ENCODE measurements at places on chromosomes 2 and 18.

- no peak for DNase-seq
Observed at GRCh38 chr2:94958245-94958644, 67.3 kb upstream of the MAL start.

- DNase-seq = no peak
Observed at GRCh38 chr2:252001-252602, 11.7 kb downstream of the SH3YL1 start.

- DNase-seq = no peak
Observed at GRCh38 chr2:67792191-67792590, 270.6 kb downstream of the C1D start.

DNA sequence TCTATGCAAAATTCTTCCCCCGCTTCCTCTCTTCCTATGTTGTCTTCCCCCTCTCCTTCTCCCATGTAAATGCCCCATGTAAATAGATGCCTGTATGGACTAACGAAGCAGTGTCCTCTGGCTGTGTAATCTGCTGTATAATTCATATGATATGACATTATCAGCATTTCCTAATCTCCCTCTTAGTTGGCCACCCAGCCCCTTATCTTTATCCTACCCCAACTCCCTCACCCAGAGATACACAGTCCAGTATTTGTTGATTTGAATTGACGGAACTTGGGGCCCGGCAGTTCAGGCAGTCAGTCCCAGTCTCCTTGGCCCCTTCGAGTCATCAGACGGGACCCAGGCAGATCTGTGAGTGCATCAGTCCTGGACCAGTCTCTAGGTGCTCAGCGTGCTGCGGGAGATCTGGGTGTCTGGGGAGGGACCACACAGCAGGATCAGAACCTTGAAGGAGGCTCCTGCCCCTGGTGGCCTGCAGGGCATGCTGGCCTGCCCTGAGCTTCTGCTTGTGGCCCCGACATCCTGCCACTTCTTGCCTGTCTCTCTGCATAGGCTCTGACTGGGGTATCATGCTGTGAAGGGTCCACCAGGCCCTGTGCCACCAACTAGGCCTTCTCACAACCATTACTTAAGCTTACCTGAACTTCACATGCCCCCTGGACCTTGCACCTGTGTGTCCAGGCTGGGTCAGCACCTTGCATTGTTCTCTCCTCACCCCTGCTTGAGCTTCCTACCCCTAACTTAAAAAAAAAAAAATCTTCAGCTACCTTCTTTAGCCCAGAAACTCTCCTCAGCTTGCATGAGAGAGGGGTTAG lies 88.1 kb upstream of the ATL2 start:
- no peak for DNase-seq

GRCh38 chr18:23733895-23734294 lies 44.6 kb downstream of the LAMA3 start:
- DNase-seq = no peak

- no peak for DNase-seq
Observed at GRCh38 chr2:28901841-28902240, 7.4 kb downstream of the WDR43 start.

DNA sequence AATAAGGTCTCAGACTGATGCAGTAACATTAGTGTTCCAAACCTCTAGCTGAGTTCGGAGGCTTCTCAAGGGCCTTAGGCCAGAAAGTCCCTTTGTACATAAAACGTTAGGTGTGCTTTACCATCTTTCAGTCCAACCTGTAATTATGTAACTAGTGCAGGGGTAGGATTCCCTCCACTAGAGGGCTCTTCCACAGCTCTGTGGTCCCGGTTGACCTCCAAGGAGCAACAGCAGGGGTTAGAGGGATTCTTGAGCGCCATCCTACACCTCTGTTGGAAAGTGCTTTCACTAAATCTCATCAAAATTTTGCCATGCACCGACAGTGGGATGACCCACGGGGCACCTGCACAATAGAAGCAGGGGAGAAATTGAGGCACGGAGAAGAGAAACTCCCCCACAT lies 155.8 kb upstream of the LRP1B start:
- DNase-seq = no peak

DNA sequence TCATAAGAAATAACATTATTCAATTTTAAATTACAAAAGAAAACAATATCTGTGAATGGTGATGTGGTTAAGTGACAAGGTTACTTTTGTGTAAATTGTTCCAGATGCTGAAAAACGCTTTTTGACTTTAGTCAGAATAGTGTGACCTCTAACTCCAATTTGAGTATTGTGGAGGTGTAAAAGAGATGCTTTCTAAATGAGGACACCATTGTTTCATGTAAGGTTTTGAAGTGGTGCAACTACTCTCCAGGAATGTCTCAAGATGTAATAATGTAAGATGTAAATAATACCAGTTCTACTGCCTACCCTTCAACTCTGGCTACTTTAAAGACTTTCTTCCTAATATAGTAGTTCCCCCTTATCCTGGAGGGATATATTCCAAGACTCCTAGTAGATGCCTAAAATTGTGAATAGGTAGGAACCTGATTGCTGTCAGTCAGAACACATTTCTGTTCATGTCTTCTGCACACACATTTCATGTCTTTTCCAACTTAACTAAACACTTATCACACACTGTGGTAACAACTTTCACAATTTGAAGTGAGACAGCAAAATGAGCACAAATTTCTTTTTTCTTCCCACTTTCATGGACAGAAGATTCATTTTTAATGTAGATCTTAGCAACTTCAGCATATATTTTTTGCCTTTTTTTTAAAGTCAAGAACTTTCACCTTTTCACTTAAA lies 39.1 kb upstream of the PPP1R1C start:
- no peak for DNase-seq

DNA sequence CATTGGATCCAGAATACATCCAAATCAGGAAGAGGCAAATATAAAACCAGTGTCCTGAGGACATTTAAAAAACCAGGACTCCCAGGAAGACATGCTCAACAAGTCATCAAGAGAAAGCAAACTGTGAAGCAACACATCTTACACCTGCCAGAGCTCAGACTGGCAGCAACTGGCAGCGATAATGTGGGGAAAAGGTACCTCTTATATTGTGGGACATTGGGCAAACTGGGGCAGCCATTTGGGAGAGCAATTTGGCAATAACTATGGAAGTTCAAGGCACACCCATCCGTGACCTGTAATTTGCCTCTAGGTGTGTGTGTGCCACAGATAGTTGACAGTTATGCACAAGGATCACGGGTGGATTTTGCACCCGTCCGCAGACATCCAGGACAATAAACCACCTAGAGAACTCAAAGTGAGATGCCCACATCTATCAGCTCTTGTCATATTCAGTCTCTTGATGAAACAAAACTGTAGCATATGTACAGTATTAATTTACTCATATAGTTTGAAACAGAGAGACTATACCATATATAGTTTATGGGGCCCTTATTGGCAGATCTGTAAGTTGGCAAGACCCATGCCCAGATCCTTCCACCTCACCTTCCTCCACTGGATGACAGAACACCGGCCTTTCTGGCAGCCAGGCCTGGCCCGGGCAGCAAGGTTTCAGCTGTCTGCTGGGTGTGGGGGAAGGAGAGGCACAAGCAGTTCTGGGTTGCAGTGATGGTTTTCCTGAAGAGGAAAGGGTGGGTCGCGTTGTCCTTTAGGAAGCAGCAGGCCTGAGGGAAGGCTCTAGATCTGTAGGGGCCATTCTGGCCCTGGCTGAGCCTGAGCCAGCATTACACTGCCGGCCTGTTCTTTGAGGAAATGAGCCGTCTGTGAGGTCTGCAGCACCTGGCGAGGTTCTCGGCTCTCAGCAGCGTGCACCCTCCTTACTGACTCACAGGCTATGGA lies 18.8 kb downstream of the HJURP start:
- DNase-seq = no peak

DNA sequence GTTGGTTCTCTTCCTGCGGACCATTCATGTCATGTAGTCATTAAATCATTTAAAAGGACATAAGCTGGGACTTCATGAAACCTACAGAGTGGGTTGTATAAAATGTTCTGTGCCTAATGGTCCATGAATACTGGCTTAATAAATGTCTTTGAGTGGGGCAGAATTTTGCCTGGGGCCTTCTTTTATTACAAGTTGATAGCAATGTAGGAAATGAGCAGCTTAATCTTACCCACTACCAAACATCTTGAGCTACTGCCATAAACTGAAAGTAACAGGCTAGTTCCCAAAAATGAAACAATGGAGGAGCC lies 130.9 kb downstream of the TMEM17 start:
- DNase-seq = no peak

DNA sequence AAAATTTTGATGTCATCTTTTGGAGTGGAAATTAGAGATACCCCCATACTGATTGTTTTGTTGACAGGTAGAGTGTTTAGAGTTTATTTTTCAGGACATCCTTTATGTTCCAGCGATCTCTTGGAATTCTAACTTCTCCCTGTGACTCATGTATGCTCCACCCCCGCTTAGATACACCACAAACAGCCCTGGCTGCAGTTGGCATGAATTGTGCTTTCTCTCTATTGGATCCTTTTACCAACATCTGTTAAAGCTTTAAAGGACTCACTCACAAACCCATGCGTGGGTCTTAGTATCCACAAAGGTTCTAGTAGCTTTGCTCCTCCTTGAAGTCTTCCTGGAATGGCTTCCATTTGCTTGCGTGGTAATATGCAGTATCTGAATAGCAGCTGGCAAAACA lies 409.5 kb upstream of the POU3F3 start:
- DNase-seq = no peak

GRCh38 chr2:207658156-207658555 lies 33.0 kb upstream of the METTL21A start:
- DNase-seq = no peak

GRCh38 chr2:35548171-35548570 lies 807.4 kb upstream of the CRIM1 start:
- peak; percentile 88 for DNase-seq

DNA sequence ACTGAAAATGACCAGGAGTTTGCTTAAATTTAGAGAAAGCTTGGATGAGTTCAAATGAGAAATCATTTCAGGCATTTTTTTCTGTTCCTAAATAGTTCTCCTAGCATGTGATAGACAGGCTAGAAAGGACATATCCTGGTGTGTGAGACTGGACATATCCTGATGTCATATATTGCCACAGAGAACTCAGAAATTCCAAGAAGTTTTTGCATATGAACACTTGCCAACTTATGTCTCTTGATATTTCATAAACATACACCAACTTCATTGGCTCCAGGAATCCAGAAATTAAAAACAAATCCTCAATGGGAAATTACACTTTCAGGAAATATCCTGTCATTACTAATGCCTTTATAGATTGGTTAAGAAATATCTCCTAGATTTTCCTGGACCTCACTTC lies 2.9 kb upstream of the SERPINB4 start:
- DNase-seq = peak; percentile 50
